ENCODE measurements at places on chromosomes 11 and 22.

GRCh38 chr11:115501893-115502589, 2.2 kb downstream of the CADM1 start:
- no peak for ATAC-seq

DNA sequence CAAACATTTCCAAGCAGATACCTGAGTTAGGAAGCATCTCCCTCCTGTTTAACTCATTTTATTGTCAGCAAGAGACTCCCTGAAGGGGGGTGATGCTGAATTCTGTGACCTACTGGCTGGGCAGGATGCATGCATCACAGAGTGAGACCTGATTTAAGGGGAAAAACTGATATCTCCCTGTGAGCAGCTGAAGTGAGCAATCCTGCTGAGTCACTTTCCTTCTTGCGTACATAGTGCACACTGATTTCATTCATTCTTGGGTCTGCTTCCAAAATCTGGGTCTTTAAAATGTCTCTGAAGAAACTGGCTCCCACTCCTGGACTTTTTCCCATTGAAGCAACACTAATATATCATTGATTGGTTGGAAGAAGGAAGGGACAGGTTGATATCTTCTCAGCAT, 23.3 kb downstream of the P4HA3 start:
- ATAC-seq, result peak; percentile 96

DNA sequence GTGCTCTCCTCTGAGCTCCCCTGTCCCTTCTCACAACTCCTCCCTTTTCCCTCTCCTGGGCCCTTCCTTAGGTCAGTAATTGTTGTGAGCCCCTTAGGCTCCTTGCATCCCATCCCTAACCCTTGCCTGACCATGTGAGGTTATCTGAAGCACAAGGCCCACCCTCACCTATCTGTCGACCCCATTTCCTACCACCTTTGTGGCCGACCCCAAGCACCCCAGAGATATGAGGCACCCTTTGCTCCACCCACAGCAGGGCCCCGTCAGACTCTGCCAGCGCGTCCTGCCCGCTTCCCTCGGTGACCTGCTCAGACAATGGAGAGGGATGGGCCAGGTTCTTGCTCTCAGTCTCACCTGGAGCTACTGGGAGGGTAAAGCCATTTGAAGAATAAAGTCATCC, 1.3 kb downstream of the GNG3 start:
- ATAC-seq, result no peak

DNA sequence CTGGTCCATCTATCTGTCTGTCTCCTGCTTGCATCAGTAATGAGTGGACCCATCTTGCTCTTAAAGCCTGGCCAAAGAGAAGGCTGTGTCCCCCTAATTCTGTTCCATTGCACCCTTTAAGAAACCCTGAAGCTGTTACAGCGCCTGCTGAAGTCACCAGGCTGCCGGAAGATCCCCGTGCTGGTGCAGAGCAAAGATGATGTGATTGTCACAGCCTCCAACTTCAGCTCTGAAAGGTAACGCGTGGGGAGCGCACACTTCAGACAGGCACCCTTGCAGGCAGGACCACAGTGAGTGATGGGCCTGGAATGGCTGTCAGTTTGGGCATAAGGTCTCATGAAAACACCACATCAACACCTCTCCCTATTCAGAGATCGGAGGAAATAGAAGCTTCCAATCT, 18.4 kb downstream of the GTPBP1 start:
- no peak for ATAC-seq

DNA sequence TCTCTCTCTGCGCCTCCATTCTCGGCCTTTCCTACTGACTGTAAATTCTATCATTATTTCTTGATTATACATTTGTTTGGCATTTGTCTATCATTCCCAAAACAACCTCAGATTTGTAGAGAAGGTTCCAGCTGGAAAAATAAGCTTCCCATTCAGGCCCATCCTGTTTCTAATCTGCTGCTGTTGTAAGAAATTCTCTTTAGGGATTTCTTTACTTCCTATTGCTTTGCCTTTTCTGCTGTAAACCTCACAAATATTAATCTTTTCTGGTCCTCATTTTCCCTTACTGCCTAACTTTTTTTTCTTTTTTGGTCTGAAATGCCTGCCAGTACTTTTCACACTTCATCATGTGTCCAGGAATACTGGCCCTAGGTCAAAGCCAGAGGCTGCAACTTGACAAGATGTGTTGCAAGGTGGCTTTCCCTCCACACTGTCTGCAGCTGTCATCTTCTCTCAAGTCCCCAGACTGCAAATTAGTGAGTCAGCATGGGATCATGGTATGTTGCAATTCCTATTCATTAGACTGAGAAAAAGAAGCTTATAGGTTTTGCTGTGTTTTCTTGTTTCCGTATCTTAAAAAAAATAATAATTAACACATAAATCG, 858.7 kb upstream of the CHORDC1 start:
- peak; percentile 78 for ATAC-seq

DNA sequence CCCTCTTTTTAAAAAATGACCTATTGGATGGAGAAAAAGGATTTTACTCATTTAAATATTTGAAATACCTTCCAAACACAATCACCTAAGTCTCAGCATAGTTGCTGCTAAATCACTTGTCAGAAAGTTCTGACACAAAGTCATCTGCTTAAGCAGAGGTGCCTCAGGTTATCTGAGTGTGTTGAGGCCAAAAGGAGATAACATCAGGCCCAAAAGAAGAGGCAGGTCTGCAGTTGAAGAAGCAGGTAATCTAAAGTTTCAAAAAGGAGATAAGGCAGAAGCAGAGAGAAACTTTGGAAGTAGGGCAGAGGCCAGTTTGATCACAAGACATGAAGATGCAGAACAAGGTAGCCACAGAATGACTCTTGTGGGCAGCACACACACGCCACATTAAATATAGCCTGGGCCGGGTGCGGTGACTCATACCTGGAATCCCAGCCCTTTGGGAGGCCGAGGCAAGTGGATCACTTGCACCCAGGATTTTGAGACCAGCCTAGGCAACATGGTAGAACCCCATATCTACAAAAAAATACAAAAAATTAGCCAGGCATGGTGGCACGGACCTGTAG, 175.7 kb upstream of the API5 start:
- ATAC-seq, result no peak

DNA sequence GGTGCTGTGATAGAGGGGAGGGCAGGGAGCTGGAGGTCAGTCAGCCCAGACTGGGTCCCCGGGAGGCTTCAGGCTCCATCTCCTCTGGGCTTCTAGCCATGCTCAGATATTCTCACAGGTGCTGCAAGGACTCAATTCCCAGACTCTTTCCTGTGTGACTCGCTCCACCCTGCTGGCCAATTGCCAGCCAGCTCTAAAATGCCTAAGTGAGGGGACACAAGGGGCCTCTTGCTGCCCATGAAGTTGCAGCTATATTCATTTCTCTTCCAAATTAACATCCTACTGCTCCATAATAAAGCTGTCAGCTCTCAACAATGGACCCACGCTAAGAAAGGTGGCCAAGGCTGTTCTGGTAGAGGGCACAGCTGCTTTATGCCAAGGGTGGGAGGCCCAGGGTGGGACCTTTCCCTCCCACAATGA, 101.5 kb downstream of the PLEKHA7 start:
- no peak for ATAC-seq

- no peak for ATAC-seq
Measured at GRCh38 chr22:38871360-38872171, 450 bp downstream of the CBX6 start.

- no peak for ATAC-seq
Measured at GRCh38 chr22:44571566-44572413, 73.8 kb upstream of the RTL6 start.
